NCI-H2081 (cell line): ENCODE measurements at places on chromosomes 7 and 10.

DNA sequence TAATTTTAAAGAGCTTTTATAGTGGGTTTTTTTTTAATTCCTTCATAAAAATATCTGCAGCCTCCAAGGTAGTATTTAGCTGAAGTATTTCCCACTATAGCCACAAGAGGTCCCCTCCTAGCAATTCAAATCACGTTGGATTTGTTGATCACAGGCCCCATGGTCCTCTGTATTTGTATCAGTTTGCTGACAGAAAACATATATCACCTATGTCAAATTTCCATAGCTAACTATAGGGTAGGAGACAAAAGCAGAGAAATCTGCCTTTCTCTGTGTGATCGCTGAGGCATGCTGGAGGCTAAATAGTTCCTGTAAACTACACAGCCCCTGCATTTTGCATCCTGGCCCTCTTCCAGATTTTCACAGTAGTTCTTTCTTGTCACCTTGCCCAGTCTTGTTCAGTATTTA lies 1.7 kb upstream of the CTNNA3 start:
- peak; percentile 70 for DNase-seq

GRCh38 chr10:101244321-101245050 lies 15.2 kb upstream of the LBX1 start:
- DNase-seq: no peak

DNA sequence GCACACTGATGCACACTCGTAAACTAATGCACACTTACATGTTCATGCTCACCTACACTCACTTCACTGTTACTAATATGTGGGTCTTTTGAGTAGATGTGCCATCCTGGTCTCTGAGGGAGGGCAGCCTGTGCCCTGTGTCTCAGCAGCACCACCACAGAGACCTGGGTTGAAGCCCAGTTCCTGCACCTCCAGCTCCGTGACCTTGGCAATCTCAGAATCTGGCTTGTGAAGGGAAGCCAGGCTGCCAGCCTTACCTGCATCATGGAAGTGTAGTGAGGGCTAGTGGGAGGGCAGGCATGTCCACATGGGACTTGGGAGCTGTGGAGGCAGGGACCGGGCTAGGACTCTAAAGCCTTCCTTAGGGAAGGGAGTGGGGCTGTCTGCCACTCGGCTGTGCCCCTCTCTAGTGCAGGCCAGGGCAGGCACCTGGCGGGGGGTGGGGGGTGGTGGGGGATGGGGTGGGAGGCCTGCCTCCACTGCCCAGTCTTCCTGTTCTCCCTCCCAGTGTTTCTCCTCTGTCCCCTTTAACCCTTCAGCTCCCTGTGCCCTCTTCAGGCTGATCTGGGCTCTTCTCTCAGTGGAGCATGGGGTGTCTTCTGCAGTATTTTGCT lies 8.1 kb downstream of the ADCY1 start:
- DNase-seq: no peak

DNA sequence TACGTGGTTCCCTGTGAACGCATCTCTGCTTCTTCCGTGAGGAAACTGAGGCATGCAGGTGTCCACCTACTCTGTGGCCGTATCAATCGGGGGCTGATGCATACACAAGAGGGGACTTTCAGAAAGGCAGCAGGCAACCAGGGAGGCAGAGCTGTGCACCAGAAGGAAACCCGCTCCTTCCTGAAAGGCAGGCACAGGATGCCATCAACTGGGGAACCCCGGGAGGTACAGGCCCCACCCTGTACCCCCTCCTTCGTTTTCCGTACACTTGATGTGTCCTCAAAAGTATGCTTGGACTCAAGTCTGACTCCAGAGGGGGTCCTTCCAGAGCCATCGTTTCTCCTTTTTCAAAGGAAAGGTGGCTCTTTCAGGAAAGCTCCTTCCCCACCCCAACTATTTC lies 59.5 kb downstream of the ASB13 start:
- DNase-seq: no peak
